ENCODE measurements at places on chromosomes 6 and 20.

- no peak for DNase-seq
Observed at GRCh38 chr20:50130995-50131394, 18.0 kb upstream of the UBE2V1 start.

DNA sequence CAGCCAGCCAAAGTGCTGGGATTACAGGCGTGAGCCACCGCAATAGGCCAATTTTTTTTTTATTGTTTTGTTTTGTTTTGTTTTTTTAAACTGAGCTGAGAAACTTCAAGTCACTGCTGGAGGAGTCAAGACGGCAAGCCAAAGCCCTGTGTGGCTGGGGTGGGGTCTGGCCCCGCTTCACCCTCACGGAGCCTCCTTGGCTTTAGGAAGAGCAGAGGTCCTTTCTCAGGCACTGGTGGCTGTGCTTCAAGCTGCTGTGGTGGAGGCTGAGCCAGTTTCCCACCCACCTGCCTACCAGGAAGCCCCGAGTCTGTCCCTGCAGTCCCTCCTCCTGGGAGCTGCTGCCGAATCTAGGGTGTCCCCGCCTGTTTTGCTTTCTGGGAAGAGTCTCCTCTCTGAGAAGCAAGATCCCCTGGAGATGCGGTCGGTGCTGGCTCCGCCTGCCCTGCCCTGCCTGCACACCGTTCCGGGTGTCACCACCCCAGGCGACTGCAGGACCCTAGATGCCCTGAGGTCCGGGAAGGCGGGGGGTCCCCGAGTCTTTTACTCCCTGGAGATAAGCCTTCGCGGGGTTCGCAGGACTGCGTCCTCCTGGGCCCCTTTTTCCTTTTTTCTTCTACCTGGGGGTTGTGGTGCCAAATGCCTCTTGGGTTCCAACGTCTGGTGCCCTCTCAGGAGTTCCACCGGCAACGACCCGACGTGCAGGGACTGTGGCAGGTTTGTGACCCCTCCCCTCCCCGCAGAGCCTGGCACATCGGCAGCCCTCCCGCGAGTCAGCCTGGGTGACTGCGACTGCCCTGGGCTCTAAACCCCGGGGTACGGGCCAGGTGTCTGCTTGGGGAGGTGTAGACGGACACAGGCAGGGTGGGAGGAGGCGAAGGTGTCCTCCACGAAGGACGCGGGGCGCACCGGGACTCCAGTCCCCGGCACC, 100.7 kb downstream of the TAF4 start:
- DNase-seq, result no peak

GRCh38 chr6:130873746-130874145, 46.5 kb downstream of the SMLR1 start:
- no peak for DNase-seq

GRCh38 chr6:156988276-156989158, 211.3 kb downstream of the ARID1B start:
- DNase-seq, result no peak

DNA sequence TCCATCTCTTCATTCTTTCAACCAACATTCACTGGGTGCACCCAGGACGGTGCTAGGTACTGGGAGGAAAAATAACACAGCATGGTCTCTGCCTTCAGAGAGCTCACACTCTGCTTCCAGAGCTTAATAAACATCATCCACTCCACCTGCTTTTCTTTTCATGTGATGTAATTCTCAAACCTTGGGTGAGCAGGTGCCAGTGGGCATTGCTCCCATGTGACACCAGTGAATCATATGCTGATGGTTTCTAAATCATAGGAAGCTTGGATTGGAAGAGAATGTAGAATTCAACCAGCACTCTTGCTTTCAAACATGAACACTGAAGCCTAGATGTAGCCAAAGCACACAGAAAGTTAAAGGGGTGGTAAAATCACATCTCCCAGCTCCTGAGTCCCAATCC, 189.8 kb downstream of the FOXA2 start:
- no peak for DNase-seq

DNA sequence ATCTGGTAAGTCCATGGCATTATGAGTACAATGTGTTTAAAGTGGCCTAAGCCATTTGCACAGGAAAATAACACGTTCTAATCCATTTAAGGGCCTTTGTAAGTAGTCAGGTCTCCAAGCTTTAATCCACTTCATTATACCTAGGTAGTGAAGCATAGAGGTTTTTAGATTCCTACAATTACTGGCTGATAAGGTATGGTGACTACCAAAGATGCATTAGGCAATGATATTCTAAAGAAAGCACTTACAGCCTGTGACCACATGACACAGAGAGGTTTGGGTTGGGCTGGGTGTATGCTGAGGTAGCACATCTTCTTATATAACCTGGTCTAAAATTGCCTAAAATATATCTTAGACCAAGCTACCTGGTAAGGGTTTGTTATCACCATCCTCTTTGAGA, 504.4 kb downstream of the TFAP2B start:
- no peak for DNase-seq

DNA sequence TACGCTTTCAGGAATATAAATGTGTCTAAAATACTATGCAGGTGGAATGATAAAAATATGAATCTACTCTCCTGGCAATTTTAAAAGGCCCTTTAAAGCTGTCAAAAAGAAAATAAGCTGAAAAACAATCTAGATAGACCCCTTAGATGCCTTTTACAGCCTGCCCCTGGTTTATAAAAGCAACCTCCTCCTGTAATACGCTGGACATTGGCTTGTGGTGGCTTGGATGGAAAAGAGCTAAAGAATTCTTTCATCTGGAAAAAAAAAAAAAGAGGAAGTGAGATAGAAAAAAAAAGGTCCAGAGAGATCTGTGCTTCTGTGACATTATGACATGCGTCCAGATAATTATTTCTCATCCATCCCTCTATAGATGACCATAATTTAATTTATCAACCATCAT, 115.9 kb upstream of the NRSN1 start:
- no peak for DNase-seq

GRCh38 chr20:16123623-16124022, 449.6 kb downstream of the KIF16B start:
- no peak for DNase-seq

- no peak for DNase-seq
Observed at GRCh38 chr6:21180155-21180554, 413.4 kb upstream of the SOX4 start.

DNA sequence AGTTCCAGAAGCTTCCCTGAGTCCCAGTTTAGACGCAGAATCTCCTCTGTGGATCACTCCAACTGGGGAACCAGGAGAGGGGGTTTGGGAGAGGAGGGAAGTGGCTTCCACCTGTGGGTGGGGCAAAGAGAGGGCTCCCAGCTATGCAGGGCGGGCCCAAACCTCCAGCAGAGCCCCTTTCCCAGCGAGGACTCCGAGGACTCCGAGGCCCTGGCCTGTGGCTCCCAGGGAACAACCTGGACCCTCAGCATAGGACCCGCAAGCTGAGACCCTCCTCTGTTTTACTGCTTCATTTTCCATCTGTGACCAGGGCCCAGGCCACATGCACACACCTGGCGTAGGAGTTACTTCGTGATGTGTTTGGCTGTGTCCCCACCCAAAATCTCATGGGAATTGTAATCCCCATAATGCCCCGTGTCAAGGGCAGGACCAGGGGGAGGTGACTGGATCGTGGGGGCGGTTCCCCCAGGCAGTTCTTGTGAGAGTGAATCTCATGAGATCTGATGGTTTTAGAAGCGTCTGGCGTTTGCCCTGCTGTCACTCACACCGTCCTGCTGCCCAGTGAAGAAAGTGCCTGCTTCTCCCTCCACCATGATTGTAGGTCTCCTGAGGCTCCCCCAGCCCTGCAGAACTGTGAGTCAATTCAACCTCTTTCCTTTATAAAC, 27.9 kb downstream of the NTSR1 start:
- no peak for DNase-seq

DNA sequence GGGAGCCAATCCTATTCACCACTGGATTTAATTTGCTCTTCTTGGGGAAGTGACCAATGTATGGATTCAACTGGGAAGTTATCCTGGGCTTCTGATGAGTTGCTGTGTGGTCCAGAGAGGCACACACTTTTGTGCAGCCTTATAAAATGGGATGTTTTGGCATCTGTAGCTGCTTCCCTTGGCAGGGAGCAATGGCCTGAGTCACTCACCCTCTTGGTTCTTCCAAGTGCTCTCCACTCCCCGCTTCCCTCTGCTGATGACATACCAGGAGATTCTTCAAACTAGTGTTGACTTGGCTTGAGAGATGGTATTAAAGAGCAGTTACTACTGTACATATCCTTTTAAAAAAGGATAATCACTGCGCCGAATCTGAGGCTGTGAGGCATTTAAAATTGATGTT, 105.8 kb downstream of the JARID2 start:
- no peak for DNase-seq

GRCh38 chr20:63295422-63295821, 2.4 kb downstream of the COL20A1 start:
- DNase-seq, result peak; percentile 35

DNA sequence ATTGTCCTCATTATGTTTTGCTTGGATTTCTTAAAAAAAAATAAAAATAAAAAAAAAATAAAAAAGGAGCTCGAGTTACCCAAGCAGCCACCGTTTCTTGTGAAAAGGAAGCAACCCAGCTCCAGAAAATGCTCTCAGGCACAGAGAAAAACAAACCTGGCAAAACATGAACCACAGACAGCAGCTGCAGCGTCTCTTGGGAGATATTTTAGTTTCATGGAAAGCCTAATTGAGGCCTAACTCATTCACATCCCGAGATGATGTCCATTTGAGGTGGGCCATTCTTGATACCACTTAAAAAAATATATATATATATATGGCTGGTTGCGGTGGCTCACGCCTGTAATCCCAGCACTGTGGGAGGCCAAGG, 13.7 kb upstream of the MRAP2 start:
- DNase-seq, result no peak

GRCh38 chr6:160015778-160016684, 47.1 kb downstream of the IGF2R start:
- no peak for DNase-seq

- DNase-seq, result peak; percentile 15
Observed at GRCh38 chr6:43972913-43973300, 154.3 kb downstream of the MRPL14 start.

DNA sequence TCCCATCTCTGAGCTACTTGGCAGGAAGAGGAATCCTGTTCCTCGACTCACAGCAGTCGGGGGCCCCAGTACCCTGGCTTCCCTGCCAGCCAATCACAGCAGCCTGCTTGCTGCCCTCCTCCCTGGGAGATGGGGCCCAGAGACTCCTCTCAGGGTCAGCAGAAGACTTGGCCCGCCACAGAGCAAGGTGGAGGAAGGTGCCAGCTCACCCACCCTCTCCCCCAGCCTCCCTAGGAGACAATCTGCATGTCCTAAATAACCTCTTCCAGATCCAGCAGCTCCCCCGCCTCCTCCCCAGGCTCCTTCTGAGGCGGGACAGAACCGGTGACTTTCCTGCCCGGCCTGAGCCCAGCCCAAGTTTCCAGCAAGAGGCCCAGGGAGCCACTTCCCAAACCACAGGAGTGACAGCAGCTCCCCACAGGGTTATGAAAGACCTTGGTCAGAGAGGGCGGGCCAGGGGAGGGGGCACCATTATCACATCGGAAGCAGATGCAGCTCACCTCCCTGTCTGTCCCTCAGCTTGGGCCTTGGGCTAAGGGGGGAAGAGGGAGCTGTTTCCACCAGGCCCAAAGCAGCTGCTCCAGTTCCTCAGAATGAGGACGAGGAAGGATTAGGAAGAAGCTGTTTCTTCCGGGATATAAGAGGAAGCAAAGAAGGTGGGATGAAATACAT, 2.3 kb downstream of the CCND3 start:
- DNase-seq, result no peak

- DNase-seq, result no peak
Observed at GRCh38 chr6:162702446-162702845, 25.1 kb downstream of the PRKN start.

GRCh38 chr20:63694584-63695423, 1.6 kb upstream of the TNFRSF6B start:
- no peak for DNase-seq

GRCh38 chr6:137424251-137424650, 69.9 kb downstream of the OLIG3 start:
- DNase-seq, result no peak

GRCh38 chr6:130991422-130992137, 71.5 kb downstream of the EPB41L2 start:
- DNase-seq, result no peak

- no peak for DNase-seq
Observed at GRCh38 chr6:26550250-26550993, 12.3 kb downstream of the HMGN4 start.

- DNase-seq, result no peak
Observed at GRCh38 chr6:98894810-98895209, 52.9 kb downstream of the FBXL4 start.

DNA sequence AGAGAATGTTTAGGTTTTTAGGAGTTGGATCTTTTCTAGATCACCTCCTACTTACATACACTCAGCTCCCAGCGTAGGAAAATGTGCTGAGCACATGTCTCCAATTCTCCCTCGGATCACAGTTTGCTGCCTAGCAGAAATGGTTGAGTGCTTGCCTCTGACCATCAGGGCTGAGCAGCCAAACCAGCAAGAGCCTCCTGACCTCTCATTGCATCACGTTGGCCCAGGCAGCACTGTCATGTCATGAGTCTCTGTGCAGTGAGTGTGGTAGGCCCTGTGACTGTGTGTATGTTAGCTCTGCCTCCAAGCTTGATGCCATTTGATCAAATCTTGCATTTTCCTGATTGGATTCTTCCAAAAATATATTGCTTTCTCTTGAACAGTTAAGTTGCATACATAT, 112.0 kb downstream of the LRRC1 start:
- peak; percentile 3 for DNase-seq

GRCh38 chr6:44699851-44700250, 312.3 kb downstream of the CDC5L start:
- DNase-seq, result no peak

DNA sequence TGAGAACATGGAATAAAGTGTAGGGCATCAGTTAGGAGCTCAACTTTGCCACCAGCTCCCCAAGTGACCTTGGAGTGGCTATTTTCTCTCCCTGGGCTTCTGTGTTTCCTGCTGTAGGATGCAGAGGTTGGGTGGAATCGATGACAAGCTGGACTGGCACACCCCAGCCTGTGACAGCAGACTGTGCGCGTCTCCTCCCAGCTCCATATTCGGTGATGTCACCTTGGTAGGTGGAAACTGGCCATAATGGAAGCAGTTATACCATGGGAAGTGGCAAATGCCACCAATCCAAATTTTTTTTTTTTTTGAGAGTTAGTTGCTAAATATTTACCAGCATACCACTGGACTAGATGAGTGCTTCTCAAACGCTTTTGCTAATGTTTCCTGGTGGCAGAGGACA, 85.2 kb downstream of the BANF2 start:
- no peak for DNase-seq

DNA sequence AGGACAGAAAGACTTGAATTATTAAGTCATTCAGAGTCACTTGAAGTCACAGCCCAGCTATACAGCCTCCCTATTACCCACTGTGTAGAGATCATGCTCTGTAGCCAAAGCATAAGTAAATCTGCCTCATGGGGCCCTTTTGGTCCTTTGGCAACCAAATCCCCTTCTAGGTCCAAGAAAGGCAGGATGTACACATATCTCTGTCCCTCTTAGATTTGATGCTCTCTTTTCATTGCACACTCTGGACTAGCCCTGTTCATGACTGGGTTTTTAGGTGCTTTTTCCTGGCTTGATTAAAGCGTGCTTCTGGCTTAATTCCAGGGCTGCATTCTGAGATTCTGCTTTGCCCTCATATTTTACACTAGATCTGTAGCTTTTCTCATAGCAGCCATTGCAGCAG, 296.8 kb downstream of the TENT5A start:
- DNase-seq, result no peak
